ENCODE measurements at places on chromosomes 13 and 19. TPM values are rescaled to one million over a fixed set of nuclear protein-coding genes. Genes with fewer than 3 reads are reported as not detected.

The S1PR5 gene
- total RNA-seq: 7.1 TPM

The ZNF552 gene
- total RNA-seq: 11.3 TPM

GRCh38 chr19:56947206-56947605 lies 106.7 kb upstream of the PEG3 start:
- DNase-seq: no peak

DNA sequence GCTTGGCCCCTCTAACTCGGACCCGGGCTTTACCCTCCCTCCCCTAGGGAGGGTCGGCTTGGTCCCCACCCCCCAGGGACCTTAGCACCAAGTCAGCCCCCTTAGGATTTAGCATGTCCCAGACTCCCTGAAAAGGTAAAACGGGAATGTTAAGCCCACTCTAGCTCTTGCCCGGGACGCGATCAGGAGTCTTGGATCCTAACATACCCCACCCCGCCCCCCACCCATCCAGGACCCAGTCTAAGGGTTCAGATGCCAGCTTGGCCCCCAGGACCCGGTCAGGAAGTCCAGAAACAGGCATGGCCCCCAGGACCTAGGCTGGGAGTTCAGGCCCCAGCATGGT lies 437 bp downstream of the EPOR start:
- no peak for DNase-seq

DNA sequence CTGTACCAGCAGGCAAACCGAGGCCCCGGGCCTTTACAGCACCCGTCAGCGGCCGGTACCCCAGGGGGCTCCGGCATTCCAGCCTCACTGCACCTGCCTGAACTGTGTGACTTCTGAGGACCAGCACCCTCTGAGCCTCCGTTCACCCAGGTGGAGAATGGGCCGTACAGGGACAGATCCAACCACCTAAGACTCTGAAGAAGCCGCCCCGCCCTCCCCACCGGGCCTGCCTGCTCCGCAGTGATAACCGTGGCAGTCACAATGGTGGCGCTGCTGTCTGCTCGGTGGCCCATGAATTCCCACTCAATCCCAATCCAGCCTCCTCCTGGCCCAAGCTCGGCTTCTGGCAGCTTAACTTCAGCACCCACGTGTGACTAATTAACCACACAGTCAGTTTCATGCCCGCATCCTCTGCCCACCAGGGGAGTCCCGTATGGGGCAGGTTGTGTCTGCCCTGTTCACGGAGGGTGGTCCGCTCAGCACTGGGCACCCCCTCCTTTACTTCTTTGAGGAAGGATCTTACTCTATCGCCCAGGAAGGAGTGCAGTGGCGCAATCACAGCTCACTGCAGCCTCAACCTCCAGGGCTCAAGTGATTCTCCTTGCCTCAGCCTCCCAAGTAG lies 3.4 kb downstream of the TCF3 start:
- DNase-seq: no peak

- no peak for DNase-seq
Measured at GRCh38 chr13:98990701-98991100, 12.8 kb upstream of the DOCK9 start.

DNA sequence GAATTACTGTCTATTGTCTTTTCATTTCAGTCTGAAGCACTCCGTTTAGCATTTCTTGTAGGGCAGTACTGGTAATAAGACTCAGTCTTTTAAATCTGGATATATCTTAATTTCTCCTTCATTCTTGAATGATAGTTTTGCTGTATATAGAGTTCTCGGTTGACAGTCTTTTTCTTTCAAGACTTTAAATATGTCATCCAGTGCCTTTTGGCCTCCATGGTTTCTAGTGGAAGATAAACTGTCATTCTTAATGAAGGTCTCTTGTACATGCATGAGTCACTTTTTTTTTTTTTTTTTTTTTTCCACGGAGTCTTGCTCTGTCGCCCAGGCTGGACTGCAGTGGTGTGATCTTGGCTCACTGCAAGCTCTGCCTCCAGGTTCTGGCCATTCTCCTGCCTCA lies 27.2 kb upstream of the ZDHHC20 start:
- DNase-seq: no peak
